Right lobe of liver (tissue), 6 donors: ENCODE measurements at places on chromosomes 2 and 18. TPM values are rescaled to one million over a fixed set of nuclear protein-coding genes. Genes with fewer than 3 reads are reported as not detected.

DNA sequence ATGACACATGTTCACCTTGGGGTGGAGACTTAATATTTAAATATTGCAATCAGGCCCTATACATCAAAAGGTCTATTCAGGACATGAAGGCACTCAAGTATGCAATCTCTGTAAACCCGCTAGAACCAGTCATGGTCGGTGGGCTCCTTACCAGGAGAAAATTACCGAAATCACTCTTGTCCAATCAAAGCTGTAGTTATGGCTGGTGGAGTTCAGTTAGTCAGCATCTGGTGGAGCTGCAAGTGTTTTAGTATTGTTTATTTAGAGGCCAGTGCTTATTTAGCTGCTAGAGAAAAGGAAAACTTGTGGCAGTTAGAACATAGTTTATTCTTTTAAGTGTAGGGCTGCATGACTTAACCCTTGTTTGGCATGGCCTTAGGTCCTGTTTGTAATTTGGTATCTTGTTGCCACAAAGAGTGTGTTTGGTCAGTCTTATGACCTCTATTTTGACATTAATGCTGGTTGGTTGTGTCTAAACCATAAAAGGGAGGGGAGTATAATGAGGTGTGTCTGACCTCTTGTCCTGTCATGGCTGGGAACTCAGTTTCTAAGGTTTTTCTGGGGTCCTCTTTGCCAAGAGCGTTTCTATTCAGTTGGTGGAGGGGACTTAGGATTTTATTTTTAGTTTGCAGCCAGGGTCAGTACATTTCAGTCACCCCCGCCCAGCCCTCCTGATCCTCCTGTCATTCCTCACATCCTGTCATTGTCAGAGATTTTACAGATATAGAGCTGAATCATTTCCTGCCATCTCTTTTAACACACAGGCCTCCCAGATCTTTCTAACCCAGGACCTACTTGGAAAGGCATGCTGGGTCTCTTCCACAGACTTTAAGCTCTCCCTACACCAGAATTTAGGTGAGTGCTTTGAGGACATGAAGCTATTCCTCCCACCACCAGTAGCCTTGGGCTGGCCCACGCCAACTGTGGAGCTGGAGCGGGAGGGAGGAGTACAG, 108.1 kb downstream of the XRCC5 start:
- DNase-seq: no peak

GRCh38 chr2:164757934-164758695, 83.5 kb downstream of the COBLL1 start:
- no peak for DNase-seq

DNA sequence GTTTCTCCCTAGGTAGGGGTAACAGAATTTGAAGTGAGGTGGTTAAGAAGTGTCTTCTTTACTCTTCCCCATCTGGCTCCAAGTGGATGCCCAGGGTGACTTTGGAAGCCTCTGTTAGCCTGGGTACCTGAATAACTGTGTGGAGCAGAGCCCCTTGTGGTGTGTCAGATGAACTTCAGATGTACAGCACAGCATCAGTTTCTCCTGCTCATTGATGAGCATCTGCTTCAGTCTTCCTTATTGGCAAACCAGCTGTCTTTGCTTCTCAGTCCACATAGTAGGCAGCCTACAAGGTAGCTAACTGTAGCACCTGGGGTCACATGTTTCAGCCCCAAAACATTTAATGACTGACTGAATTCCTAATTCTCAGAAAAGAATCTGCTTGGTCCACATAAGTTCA, 56.2 kb upstream of the ATP8B1 start:
- DNase-seq: no peak

GATA6 gene
- 8.0 TPM for total RNA-seq

ZSWIM2 gene
- total RNA-seq: not detected
